ENCODE measurements at places on chromosomes 3 and 15.

- DNase-seq = no peak
Observed at GRCh38 chr3:69762768-69763229, 23.5 kb downstream of the MITF start.

GRCh38 chr3:13939206-13939605 lies 59.3 kb upstream of the WNT7A start:
- no peak for DNase-seq

DNA sequence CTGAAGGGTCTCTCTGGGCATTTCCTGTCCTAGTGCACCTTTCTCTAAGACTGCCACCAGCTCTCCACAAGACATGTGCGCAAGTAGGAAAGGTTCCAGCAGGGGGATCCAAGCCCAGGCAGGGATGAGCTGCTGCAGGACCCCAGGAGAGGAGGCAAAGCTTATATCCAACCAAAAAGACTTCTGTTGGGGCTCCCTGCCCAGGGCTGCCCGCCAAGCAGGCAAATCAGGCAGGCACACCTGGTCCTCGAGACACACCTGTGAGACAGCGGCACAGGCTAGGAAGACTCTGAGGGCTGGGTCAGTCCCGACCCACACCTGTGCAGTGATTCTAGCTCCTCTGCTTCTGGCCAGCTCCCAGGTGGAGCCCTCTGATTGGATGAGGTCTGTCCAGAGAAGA lies 80.6 kb downstream of the MYLK start:
- no peak for DNase-seq

- no peak for DNase-seq
Observed at GRCh38 chr15:65982627-65983322, 113.5 kb downstream of the RAB11A start.

GRCh38 chr15:65918357-65918920 lies 49.1 kb downstream of the RAB11A start:
- DNase-seq = no peak

DNA sequence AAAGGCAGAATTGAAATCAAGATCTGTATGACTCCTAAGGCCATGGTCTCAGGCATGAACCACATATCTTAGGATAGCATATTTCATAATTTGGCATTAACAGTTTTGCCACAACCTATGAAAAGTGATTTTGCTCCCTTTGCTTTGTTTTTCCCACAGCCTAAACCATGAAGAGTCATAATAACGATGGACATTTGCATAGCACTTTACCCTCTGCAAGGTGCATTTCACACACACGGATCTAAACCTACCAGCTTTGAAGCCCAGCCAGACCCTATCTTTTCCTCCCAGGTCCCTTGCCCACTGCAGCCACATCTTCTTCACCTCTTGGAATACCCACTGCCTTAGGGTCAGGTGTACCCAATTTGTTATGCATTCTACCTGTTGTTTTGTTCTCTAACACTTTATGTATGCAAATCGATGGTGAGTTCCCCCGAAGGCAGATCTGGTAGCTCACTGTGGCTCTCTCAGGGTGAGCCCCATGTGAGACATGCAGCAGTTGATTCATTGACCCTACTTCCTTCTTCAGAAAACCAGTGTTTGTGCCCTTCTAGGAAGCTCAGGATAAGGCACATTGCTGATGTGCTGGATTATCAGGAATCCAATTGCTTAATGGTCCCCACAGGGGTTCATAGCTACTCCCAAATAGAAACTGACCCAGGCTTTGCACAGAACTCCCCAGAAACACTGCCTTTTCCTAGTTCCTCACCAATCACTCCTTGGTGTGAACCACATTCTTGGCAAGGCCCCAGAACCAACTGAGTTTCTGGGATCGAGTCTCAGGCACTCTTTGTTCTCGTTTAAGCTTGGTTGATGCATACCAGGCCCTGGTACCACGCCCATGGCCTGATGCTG lies 8.7 kb downstream of the ARHGAP31 start:
- no peak for DNase-seq

DNA sequence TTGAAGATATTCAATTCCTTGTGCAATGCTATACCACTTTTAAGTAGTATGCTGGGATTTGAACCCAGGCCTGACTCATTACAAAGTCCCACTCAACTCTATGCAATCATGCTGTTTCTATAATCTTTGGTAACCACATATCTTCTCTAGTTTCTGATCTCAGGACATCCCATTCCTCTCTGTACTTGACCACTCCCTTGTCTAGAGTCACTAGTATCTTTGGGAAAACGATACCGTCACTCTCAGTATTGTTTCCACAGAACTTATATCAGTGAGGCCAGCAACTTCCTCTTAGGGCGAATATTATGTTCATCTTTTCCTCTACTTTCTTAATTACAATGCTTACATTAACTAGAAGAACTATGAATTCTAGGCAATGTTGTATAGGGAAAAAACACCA lies 137.3 kb upstream of the TSPAN3 start:
- DNase-seq = no peak

DNA sequence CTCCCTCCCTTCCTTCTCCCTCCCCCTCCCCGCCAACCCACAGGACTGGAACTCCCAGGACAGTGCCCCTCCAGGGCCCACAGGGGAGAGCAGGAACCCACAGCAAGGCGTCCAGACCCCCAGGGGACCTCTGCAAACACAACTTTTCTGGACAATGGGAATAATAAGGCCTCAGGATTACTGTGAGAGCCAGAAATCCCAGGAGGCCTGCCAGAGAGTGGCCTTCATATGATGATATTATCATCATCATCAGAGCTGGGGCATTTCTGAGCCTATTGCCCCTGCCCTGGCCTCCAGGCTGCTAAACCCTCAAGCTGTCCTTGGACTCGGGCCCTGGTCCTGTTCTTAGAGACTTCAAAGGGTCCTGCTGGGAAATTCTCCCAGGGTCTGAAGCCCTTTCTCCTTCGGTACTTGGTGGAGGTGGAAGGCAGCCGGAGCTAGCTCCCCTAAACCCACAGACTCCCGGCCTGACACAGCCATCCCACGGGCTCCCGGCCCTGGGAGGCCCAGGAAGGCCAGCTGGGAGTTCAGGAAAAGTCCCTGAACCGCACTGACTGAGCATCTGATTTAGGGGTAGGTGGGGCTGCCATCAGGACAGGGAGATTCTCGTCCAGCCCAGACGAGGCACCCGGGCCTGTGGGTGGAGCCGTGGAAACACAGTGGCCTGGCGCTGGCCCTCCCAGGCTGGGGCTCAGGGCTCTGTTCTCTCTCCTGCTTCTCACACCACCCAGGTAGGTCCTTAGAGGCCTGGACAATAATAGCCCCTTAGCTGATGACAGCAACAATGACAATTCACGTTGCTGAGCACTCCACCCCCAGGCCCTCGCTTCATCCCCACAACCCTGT lies 4.9 kb downstream of the CALML4 start:
- DNase-seq = no peak

GRCh38 chr3:16392717-16393116 lies 120.8 kb downstream of the RFTN1 start:
- no peak for DNase-seq

DNA sequence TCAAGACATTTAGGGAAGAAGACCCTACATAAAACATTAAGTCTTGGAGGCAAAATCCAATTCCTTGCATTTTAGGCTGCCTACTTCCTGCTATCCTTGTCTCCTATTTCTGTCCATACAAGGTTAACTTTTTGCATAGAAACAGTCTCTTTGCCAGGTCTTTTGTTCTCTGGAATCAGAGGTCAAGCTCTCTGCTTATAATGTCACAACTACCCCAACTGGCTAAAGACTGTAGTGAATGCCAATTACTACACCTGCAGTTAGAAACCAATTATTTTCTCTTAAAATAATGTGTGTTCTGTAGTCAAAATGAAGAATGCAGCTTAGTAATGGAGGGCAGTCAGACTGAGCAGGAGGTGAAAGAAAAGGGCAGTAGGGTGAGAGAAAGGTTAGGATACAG lies 856.2 kb downstream of the TUSC7 start:
- DNase-seq = no peak

- DNase-seq = no peak
Observed at GRCh38 chr3:49930168-49930690, 618 bp upstream of the MON1A start.

DNA sequence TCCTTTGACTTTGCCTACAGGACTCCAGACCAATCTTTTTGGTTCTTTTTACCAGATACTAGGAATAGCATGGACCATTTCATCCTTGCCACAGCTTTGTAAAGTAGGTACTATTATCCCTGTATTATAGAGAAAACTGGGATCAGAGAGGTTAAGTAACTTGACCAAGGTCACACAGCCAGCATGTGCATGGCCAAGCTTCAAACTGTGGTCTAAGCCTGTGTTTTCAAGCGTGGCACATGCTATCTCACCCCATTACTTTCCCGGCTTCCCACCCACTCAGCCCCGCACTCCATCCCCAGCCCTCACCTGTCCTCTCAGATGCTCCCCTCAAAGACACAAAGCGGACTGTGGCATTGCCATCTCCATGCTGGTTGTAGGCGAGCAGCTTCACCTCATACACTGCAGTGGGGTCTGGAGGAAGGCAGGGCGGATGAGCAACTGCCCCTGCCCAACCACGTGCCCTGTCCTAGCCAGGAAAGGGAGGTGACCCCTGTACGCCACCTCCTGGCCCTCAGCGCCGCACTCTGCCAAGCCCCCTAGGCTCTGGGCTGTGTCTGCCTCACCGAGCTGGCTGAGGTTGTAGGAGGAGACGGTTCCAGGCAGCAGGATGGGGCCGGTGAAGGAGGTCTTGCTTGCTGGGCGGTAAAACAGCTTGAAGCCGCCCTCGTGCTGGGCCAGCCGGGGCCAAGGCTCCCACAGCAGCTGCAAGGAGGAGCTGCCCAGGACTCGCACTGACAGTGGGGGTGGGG lies 25.7 kb downstream of the RNU5B-1 start:
- DNase-seq = no peak

DNA sequence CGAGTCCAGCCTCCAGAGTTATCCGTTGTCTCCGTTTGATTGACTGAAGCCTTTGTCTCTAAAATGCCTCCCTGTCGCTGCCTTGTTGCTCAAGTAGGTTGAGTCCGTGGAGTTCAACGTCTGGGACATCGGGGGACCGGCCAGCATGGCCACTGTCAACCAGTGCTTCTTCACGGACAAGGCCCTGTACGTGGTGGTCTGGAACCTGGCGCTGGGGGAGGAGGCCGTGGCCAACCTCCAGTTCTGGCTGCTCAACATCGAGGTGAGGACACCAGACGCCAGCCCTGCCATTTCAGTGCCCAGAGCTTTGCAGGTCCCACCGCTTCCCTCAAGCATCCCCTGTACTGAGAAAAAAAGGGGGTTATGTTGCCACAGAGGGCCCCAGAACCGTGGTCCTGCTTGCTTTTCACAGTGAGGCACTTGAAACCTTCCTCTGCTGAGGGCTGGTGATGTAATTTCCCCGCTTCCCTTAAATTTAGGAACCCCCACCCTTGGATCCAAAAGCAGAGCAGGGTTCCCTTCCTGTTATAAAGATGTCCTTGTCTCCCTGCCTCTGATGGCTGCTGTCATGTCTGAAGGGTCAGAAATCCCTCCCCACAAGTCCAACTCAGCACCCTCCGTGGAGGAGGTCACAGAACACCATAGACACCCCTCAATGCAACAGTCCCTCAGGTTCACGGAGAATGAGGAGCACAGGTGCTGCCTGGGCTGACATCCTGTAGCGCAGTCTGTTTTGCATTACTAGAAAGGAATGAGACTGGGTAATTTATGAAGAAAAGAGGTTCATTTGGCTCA lies 105.7 kb downstream of the LRRK1 start:
- DNase-seq = no peak

GRCh38 chr3:126983276-126983652 lies 349 bp downstream of the PLXNA1 start:
- DNase-seq = no peak

DNA sequence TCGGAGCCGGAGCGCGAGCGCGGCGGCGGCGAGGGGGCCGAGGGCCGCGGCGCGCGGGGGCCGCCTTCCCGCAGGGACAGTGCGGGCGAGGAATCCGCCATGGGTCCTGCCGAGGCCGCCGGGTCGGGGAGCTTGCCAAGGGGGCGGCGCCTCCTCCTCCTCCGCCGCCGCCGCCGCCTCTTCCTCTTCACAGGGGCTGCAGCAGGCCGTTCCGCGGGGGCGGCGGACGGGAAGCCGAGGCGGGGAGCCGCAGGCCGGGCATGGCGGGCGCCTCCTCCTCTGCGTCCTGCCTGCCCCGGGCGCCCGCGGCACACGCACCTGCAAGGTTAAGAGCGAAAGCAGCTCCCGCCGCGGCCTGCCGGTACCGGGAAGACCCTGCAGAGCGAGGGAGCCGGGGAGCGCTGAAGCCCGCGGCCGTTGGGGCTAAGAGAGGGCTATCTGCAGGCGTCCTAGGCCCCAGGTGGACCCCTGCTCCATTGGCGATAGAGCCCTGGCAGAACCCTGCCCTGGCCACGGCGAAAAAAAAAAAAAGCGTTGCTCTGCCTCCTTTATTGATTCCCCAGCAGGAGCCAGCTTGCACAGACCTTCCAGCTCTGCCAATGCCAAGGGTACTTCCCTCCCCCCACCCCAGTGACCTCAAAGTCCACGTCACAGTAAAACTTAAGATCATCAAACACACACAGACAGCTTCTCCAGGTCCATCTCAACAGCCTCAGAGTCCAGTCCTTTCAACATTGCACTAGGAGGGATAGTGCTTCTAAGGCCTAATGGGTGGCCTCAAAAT lies at the start of gene LYSMD2:
Gene LYSMD2 (minus strand): TSS at position 134 of the 784 bp plus-strand sequence. CDS start 33 bp downstream, at position 101.
- DNase-seq = peak; percentile 51

DNA sequence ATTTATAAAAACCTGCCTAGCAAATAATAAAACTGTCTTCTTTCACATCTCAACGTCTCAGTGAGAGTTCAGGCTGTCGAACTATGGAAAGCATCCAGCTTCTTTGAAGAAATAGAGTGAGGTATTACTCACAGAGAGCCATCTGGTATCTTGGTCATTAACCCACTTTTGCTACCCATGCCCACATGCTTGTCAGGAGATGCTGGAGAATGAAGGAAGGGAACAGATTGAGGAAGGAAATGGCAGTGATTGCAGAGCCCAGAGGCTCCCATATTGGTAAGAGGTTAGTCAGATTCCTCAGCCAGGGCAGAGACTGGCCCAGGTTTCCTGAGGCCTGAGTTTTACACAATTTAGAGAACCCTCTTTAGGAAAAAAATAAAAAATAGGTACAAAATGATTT lies 119.1 kb downstream of the B3GALNT1 start:
- no peak for DNase-seq

- DNase-seq = no peak
Observed at GRCh38 chr3:143234526-143234925, 115.0 kb downstream of the CHST2 start.

- DNase-seq = peak; percentile 52
Observed at GRCh38 chr15:33313491-33313890, 2.7 kb downstream of the RYR3 start.

All from epithelial cell of esophagus (primary cell).